GM12878 (cell line): ENCODE measurements at places on chromosomes 2 and 18.
A peak's percentile ranks its signal among the peaks of the same experiment; 100 is the strongest.

- no peak for DNase-seq
These were observed 601.0 kb downstream of the SLC4A3 start for GRCh38 chr2:220228310-220229006.

DNA sequence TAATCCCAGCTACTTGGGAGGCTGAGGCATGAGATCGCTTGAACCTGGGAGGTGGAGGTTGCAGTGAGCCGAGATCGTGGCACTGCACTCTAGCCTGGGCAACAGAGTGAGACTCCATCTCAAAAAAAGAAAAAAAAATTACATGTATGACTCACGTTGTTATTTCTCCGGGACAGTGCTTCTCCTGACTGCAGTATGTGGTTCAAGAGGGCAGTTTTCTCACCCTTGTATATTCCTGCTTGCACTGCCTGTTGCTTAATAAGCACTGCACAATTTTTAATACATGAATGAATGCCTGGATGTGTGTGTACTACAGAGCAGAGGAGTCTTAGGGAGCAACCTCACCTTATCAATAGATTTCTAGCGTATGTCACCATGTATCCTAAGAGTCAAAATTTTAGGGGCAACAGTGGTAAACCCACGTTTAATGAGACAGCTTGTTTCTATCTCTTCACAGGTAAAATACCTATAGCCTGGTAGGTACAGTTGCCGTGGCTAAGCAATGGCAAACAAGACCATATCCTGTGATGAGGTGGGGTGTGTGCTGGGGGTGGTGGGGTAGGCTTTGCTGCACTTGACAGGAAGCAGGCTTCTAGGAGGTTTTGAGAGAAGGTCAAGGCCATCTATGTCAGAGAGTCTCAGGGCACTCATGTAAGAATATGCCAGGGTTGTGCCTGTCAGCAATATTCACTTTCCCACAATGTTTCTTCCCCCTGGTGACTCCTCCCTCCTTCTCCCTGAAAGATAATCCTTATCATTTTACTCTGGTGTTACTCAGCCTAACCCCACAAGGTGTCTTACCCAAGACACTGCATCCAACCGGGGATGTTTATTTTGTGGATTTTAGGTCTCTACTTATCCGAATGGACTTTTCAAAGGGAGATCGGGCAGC, 36.9 kb upstream of the MEX3C start:
- no peak for DNase-seq

DNA sequence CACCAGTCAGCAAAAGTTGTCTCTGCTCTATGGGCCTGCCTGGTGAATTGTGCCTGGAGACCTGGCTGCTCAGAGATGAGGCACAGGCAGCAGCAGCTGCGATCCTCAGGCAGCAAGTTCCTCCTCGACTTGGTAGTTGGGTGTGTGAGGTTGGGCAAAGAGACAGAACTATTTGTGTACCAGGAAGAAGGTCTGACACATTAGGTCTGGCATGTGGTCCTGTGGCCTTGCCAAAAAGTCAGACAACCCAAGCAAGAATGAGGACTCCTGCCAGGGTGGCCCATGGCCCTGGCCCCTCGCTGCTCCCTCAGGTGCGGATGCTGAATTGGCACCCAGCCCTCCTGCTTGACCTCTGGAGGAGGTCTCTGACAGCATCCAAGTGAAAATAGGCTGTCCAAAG, 192.7 kb downstream of the DYSF start:
- DNase-seq: no peak

DNA sequence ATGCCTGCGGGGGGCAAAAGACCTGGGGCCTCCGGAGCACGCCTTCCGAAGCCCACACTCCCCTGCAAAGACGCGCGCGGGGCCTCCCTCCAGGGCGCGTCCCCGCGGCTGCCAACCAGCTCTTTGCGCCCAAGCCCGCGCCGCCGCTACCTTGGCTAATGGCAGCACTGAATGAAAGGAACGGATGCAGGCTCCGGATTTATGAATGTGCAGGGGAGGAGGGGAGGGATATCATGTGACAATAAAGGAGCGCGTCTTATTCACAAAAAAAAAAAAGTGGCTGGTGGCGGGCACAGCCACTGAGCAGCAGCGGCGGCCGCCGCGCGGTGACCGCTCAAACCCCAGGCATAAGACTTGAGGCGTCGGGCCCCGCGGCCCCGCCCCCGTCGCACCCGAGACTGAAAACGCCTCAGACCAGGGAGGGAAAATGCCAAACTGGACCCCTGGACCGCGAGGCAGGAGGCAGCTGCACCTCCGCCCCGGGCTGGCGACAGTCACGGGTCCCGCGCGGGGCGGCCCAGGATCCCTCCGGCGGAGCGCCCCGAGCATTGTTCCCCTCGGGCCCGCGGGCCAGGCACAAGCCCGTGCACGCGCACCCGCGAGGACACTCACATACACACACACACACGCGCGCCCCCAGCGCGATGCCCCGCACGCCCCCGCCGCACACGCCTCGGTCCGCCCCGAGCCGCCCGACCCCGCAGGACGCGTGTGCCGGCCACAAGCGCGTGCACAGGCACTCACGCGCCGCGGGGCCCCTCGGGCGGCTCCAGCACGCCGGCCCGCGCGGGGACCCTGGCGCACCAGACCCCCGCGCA, 1.6 kb downstream of the SPRED2 start:
- no peak for DNase-seq

- DNase-seq: no peak
These were observed 151.2 kb upstream of the MMADHC start for GRCh38 chr2:149738767-149739166.

DNA sequence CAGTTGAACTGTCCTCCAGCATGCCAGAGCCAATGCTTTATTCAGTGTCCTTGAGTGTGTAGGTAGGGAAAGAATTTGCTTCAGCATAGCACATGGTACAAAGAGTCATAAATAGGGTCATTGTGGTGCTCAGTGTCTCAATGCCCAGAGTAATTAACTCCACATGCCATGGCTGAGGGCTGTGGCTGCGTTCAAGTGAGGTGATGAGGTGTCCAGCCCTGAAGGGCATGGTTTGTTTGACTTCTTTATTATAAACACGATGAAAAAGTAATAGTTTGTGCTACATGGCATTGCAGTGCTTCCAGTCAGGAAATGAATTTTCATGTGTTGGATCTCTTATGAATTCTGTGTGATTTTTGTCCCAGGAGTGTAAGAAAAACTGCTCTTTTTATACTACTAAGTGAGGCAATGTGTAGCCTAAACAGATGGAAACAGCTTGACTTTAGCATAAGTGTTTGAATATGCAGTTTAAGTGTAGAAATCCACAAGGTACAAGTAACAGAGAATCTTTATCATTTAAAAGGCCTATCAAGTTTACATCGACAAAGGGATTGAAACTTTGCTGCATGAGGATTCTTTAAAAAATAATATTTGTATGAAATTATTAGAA, 507.9 kb upstream of the CDH2 start:
- no peak for DNase-seq

DNA sequence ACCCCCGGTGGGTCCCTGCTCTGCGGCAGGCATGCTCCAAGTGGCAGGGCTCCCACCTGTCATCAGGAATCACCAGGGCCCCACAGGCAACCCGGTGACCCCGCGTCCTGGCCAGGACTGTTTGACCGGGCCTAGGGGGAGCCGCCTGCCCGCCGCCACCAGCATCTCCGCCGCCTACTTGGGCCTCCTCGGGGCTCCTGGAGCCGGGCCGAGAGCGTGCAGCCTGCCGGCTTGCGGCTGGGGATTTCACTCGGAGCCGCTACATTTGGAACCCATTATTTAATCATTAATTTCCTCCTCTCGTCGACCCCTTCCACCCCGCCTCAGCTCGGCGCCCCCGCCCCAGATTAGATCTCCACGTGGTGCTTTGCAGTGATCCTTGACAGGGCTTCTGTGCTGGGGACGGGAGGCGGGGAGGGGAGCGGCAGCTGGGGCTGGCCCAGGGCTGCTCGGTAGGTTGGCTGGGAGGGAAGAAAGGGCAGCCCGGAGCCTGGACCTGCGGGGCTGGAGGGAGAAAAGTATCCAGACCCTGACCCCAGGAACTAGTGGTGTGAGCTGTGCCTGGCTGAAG, 295.4 kb downstream of the CYP26B1 start:
- no peak for DNase-seq

GRCh38 chr18:7020995-7021777, 96.4 kb downstream of the LAMA1 start:
- DNase-seq: no peak

- no peak for DNase-seq
These were observed 22.9 kb downstream of the ARHGEF33 start for GRCh38 chr2:38912619-38913018.

DNA sequence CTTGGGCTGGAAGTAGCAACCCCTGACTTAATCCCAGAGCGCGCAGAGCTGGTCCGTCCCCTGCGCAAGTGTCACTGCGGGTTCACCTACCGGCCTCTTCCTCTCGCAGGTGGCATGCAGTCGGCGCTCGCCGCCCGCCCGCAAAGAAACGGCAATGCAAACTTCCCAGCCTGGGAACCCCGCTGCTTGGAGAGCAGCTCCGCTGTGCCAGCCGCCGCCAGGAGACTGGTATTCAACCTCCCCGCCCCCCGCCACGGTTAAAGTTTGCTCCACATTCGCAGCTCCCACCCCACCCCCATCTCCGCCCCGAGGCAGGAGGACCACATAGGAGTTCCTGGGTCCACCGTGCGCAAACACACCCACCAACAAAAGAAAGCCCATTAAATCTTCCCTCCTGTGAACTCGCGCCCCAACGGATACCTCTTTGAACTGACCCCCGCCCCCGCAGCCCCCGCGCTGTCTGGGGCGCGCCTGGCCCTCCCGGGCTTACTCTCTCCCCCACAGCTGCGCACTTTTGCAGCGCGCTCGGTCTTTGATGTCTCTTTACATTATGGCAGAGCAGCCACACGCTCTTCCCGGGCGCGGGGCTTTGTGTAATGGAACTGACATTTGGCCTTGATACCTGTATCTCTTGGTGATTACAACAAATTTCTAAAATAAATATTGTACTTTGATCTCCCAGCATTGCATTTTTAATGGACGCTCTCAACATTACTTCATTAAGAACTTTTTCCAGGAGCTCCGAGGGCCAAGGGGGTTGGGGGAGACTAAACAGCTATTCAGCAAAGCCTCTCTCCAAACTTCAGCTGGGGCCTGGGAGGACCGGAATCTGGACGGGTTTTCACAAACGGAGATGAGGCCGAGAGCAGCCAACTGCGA, 3.1 kb upstream of the SP5 start:
- DNase-seq: no peak

DNA sequence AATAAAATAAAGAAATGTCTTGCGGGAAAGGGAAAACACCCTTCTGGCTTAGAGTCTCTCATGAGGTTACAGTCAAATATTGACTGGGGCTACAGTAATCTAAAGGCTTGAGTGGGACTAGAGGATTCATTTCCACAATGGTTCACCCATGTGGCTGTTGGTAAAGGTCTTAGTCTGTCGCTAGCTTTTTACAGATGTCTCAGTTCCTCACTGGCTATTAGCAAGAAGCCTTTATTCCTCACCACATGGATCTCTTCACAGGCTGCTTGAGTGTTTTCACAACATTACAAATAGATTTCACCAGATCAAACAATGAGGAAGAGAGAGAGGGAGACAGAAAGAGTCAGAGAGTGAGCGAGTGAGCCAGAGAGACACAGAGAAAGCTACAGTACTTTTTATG, 8.3 kb upstream of the ZC3H15 start:
- peak; percentile 25 for DNase-seq

GRCh38 chr2:71727562-71727961, 274.2 kb downstream of the DYSF start:
- no peak for DNase-seq

GRCh38 chr2:101231240-101231639, 21.4 kb upstream of the CNOT11 start:
- no peak for DNase-seq

- no peak for DNase-seq
These were observed 282.7 kb upstream of the STON1 start for GRCh38 chr2:48247206-48247605.

DNA sequence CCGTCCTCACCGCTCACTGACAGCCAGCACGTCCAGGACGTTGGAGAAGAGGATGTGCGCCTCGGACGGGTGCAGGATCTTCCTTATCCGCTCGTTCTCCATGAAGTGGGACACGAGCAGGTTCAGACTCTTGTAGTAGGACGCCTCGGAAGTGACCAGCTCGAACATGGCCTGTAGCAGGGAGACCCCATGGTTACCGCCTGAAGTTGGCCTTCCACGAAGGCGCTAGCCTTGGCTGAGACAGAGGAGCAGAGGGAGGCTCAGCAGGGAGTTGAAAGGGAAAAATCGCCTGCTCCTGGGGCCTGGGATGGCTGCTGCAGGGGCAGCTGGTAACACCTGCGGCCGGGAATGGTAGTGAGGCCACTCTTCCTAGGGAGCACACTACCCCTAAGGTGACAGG, 24.7 kb downstream of the SNORC start:
- DNase-seq: no peak

- no peak for DNase-seq
These were observed 26.9 kb upstream of the RAB27B start for GRCh38 chr18:54801374-54801773.

DNA sequence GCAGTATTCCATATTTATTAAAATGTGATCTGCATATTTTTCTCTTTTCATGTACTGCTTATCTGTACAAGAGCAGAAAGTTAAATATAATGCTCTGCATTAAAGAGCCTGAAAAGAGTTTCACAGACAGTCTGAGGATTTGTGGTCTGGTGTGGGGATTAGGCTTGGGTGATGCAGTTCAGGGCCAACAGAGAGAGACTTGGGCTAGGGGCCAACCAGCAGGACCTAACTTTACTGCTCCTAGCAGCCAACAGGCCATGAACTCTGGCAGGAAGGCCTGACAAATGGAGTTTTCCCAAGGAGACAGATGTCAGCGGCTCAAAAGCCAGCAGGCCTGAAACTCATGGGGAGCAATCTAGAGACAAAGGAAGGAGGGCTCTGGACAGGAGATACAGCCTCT, 169.6 kb downstream of the LRRTM1 start:
- no peak for DNase-seq

- no peak for DNase-seq
These were observed 3.1 kb downstream of the FEZ2 start for GRCh38 chr2:36594849-36595248.

DNA sequence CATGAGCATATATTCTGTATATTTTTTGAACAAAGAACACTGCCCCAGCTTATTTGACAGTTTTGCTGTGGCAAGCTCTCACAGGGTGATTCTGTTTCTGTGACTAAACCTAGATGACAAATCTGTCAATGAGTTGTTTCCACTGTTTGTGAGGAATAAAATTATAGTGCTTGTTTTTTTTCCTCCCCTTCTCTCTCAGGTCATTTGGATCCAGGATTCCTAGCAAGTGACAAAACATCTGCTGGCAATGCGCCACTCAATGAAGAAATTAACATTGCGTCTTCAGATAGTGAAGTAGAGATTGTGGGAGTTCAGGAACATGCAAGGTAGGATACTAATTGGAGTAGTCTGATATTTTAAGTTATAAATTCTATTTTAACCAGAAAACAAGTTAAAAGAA, 149.3 kb downstream of the HAUS1 start:
- DNase-seq: no peak

DNA sequence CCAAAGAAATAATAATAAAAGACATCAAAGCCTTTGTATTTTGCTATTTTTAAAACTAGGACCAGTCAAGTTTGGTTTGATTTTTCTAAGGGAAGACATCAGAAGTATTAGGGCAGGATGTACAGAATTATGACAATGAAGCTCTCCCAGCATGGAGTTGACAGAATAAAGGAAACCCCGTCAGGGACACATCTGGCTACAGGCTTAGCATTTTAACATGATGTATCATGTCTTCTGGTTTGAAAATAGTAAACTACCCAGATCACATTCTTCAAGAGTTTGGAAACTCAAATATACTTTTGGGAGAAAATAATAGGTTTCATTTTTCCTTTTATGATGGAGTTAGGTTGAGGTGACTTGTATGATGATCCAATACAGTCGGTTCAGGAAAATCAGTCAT, 552.0 kb upstream of the CDH2 start:
- DNase-seq: no peak
